ENCODE measurements at places on chromosomes 7 and 10.

DNA sequence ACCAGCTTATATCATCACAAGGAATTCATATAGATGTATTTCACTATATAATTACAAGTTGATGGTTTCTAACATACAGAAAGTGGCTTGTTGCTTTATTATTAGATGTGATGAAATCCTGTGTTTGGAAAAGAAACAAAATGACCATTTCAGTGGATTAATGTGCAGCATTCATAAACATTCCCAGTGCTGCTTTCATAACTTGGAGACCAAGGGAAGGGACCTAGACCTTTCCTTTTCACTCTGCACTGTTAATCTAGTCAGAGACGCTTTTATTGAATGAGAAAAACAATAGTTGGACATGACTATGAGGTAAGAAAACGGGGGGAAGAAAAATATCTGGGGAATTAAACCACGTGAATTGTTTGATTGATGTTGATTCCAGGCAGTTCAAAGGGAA lies 160.0 kb downstream of the HDAC9 start:
- DNase-seq: no peak

DNA sequence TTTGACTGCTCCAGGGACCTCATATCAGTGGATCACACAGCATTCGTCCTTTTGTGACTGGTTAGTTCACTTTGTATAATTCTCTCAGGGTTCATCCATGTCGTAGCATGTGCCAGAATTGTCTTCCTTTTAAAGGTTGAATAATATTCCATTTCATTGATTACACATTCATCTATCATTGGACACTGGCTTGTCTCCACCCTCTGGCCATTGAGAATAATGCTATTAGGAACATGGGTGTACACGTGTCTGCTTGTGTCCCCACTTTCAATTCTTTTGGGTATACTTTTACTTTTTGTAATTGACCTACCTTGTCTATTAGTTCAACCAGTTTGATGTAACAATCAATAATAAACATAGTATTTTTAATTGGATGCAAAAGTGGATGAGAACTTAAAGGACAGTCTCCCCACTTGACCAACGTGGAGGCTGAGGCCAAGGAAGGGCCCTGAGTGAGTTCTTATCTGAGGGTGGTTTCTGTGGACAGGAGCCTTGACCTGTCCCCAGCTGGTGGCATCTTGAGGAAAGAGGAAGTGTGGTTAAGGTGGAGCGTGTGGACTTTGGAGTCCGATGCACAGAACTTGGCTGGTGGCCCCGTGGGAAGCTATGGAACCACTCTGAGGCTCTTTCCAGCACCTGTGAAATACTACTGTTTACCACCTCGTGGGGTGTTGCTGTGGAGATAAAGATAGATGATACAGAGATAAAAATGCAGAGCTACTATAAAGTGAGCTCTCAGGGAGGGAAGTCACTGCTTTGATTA lies 16.6 kb downstream of the WDFY4 start:
- no peak for DNase-seq

- no peak for DNase-seq
Observed at GRCh38 chr10:51007781-51008180, 66.5 kb upstream of the PRKG1 start.

DNA sequence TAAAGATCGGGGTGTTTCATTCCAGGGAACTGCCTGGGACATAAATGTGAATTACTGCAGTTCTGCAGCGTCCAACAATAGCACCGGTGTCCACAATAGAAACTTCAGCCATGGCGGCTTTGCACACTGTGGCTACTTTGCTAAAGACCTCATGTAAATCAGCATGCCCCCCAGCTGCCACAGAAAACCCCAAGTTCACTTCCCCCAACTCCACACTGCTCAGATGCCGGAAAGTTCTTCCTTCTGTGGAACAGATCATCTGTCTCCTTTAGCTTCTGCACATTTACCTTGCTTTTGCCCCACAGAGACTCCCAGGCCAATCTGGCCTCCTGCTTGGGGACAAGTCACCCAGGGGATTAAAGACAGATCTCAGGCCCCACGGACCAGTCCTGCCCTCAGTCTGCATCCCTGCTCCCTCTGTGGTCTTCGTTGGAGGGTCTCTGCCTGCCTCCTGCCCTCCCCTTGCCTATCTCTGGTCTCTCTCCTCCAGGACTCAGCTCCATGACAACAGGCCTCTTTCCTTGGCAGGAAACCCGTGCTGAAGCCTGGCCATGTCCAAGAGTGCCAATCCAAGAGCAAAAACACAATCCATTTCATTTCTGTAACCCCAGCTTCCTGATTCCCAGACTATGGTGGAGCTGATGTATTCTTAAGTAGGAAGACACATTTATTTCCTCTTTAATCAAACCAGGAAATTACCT lies 403.2 kb downstream of the RPS24 start:
- no peak for DNase-seq

DNA sequence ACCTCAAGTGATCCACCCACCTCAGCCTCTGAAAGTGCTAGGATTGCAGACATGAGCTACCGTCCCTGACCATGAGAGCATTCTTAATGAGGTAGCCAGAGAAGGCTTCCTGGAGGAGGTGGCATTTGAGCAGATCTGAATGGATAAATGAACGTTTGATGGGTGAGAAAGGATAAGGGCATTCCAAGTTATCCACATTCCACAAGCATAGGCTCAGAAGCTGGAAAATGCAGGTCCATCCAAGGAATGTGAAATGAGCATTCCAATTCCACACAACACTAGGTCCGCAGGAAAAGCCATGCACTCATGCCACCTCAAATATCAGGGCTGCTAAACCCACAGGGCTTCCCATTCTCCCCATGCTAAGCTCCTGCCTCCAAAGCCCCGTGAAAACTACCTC lies 17.0 kb downstream of the TMEM130 start:
- DNase-seq: no peak

- DNase-seq: no peak
Observed at GRCh38 chr10:46530249-46531186, 25.9 kb downstream of the GPRIN2 start.

DNA sequence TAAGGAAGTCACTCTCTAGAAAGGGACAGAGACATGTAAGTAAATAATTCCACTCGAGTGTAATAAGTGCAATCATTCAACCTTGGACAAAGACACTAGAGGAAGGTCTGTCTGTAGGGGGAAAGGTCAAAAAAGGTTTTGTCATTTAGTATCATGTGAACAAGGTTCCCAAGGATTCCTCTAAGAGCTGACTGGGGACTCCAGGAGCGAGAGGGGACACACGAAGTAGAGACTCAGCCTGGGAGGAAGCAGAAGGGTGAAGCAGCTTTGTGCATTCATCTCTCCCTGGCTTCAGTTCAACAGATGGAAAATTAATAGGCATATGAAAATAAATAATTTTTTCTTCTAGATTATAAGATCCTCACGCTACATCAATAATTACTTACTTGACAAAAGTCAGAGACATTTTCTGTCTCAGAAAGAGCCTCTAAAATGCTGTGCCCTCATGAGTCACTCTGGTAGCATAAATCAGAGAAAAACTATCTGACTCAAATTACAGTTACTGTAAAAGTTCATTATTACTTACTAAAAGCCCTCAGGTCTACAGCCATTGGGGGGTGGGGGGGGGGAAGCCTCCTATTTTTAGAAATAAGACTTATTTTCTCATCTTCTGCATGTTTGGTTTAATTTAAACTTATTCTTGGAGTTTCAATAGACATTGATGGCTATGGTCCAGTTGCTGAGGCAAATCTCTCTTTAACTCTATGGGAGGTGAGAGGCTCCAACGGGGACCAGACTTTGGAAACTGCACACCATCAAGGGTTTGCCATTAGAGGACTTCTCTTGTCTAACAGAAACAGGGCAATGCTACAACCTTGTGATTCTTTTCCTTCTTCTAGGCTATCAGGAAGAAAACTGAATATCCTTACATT lies 275.1 kb upstream of the KLF14 start:
- DNase-seq: no peak

- no peak for DNase-seq
Observed at GRCh38 chr7:71130031-71130679, 1.8 kb upstream of the GALNT17 start.

GRCh38 chr7:2080060-2080387 lies 152.7 kb downstream of the MAD1L1 start:
- DNase-seq: no peak

GRCh38 chr10:51485668-51486067 lies 213.7 kb downstream of the CSTF2T start:
- no peak for DNase-seq

- no peak for DNase-seq
Observed at GRCh38 chr7:143323653-143324052, 7.7 kb downstream of the CLCN1 start.

DNA sequence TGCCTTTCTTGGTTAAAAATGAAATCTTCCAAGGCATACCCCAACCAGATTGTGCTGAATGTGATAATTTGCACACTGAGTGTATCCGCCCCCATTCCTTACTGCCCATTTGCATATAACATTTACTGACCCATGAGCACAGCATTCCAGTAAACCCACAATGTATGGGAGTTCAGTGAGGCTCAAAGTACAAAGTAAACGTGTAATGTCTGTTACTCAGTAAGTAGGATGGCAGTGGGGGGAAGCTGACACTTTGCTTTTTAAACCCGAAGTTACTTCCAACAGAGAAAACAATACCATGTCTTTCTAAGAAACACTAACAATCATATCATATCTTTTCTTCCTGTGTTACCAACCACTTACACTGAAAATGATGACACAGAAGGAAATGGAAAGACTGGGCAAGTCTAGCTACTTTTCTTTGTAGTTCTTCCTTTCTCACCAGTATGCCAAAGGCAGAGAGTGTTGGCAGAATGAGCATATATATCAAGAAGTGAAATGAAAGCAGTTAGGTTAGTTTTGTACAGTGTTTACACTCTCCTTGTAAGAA lies 27.1 kb upstream of the SOSTDC1 start:
- no peak for DNase-seq

GRCh38 chr7:32479574-32480200 lies 10.5 kb downstream of the LSM5 start:
- no peak for DNase-seq

GRCh38 chr10:6999232-6999925 lies 411.5 kb downstream of the SFMBT2 start:
- DNase-seq: no peak

GRCh38 chr10:71234004-71234894 lies 21.9 kb downstream of the UNC5B start:
- no peak for DNase-seq

DNA sequence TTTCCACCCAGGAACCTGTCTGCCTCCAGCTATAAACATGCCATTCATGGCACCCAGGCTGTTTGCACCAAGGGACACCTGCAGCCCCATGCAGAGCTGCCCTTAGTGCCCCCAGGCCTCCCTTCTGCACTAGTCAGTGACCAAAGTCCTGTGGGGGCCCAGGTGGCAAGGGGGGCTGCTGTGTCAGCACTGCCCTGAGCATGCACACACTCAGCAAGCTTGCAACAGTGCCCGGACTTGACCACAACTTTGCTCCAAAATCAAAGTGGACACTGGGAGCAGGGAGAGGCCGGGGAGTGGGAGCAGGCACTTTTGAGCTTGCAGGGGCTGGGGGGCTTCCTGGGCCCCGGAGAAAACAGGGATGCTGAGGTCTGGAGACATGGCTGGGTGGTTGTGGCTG lies 192.9 kb upstream of the MBL2 start:
- no peak for DNase-seq

- no peak for DNase-seq
Observed at GRCh38 chr7:38169847-38170246, 8.2 kb upstream of the STARD3NL start.

GRCh38 chr10:1056326-1057105 lies at the start of gene WDR37:
TSS of gene WDR37 (plus strand) at chr10:1056385. CDS start at chr10:1072156, 15,771 bp downstream.
- DNase-seq: peak; percentile 81

- DNase-seq: no peak
Observed at GRCh38 chr7:158825628-158826289, 3.5 kb downstream of the ESYT2 start.

DNA sequence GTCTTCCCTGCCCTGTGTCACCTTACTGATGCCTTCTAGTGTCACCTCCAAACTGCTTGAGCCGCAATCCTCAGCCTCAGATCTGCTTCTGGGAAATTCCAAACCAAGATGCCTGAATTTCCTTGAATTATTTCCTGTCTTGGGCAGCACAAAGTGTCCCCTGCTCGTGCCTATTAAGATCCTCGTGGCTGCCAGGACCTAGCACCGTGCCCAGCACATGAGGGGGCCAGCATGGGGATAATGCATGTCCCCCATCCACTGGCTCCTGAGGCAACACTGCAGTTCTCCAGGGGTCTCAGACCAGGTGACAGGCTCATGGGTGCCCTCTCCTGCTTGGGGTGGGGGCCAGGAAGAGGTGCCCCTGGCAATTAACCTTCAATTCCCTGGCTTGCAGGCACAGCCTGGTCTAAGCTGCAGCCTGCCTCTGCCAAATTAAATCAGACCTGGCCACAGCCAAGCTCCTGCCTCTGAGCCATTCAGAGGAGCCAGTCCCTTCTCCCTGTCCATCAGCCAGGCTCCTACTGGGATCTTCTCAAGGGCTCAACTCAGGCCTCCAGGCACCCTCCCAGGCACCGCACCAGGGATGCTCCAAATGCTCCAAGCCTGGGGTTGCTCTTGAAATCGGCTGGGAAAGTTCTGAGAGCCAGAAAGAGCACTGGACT lies 146.6 kb downstream of the SH3PXD2A start:
- DNase-seq: no peak

GRCh38 chr7:28977881-28978280 lies 19.8 kb upstream of the TRIL start:
- DNase-seq: no peak

- DNase-seq: no peak
Observed at GRCh38 chr10:132666705-132667341, 119.1 kb downstream of the NKX6-2 start.

DNA sequence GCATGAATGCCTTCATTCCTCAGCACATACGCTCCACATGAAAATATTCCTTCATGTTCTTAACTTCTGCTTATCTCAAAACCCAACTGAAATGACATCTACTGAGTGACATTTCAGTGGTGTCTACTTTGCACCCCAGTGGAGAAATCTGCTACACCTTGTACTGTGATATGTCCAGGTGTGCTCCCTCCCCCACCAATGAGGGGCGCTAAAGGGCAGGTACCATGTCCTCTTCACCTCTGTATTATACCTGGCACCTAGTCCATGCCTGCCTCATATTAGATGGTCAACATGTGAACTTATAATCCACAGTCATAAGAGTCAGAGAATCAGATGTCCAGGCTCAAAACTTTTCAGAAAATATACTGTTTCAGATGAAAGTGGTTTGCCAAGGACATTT lies 2.1 kb downstream of the PAXIP1 start:
- DNase-seq: no peak

DNA sequence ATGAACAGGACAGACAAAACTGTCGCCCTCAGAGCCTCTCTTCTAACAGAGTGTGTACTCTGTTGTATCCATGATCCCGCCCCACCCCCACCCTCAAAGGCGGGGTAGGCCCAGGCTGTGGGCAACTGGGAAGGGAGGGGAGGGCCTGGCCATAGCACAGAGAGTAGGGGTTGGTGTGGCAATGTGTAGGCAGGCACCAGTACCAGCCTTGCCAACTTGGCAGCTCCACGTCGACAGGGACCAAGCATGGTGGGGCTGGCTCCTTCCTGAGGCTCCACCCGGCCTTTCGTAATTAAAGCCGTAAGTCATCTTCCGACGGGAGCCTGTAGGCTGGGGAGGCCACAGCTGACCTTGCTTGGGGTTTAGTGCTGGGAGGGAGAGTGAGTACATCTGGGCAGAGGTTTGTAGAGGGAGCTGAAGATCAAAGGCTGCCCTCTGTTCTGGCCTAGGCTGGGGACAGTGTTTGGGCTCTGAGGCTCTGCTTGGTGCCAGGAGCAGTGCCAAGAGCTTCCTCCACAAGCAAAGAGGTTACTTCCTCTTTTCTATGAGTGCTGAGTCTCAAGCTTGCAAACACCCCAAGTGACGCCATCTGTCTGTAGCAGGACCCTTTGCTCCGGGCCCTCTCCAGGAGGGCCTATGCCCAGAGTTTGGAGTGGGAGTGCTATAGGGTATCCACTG lies 121.6 kb downstream of the C10orf105 start:
- no peak for DNase-seq

All from stimulated activated CD8-positive, alpha-beta memory T cell treated with anti-CD3 and anti-CD28 coated beads, Interleukin-15, amount 100 ng/mL, for 4 hours (primary cell).